ENCODE measurements at places on chromosomes 3 and 15. TPM values are rescaled to one million over a fixed set of nuclear protein-coding genes. Genes with fewer than 3 reads are reported as not detected.

Gene RNF168
- 24.5 TPM for total RNA-seq

Gene ZCWPW2
- 0.32 TPM for total RNA-seq

Gene EFHB
- 0.50 TPM for total RNA-seq

Gene ZNF80
- 1.3 TPM for total RNA-seq

Gene ALPK3
- total RNA-seq: 0.06 TPM

- no peak for DNase-seq
Observed at GRCh38 chr3:17032407-17033034, 147.8 kb downstream of the PLCL2 start.

GRCh38 chr3:146468234-146468633 is 1.1 kb downstream of the PLSCR2 start:
- DNase-seq: no peak
